ENCODE measurements at places on chromosomes 4 and X.
A peak's percentile ranks its signal among the peaks of the same experiment; 100 is the strongest.

- no peak for ATAC-seq
Observed at GRCh38 chr4:172177382-172177781, 364.2 kb downstream of the GALNTL6 start.

DNA sequence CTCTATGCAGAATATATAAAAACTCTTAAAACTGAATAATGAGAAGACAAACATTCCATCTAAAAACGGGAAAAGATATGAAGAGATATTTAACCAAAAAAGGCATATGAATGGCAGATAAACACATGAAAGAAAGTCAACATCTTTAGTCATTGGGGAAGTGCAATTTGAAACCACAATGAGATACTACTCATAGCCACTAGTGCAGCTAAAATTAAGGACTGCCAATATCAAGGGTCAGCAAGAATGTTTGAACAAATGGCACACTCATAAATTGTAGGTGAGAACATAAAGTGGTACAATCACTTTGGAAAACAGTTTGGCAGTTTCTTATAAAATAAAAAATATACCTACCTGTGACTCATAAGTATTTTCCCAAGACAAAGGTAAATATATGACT is 534.9 kb upstream of the DIPK2B start:
- ATAC-seq = no peak

DNA sequence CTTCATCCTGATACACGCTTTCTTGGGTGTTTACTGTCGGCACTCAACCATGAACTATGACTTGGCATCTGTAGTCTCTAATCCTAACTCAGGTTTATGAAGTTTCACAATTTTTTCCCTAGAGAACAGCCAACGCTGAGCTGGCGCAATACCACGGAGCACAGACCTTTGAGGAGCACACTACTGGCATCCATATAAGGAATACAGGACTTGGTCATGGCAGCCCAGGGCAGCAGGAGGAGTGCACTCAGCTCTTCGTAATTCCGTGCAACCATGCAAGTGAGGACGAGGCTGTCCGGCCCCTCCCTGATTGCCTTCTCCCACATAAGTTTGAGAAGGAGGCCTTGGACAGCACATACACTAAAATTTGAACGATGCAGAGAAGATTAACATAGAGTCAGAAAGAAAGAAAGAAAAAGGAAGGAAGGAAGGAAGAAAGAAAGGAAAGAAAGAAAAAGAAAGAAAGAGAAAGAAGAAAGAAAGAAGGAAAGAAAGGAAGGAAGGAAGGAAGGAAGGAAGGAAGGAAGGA is 41.0 kb upstream of the PDLIM5 start:
- ATAC-seq = no peak

DNA sequence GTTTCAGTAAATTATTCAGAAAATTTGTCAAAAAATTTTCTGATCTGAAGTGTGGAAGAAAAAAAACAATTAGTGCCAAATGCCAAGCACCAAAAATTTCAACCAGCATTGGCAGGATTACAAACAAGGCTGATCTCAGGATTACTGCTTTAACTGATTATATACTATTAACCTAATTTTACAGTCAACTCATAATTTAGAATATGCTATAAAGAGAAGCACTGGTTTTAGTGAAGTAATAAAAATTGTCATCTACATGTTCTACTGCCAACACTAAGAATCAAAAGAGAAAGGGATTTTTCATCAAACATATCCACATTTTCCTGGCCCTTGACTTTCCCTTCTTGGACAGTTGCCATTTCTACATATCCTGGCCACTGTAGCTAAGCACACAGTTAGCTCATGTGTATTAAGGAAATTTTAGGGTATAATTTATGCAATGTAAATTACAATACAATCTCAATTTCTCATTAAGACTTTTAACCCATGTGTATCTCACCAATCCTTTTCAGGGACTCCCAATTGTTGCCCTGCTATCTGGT is 33.8 kb downstream of the THOC2 start:
- ATAC-seq = peak; percentile 43

DNA sequence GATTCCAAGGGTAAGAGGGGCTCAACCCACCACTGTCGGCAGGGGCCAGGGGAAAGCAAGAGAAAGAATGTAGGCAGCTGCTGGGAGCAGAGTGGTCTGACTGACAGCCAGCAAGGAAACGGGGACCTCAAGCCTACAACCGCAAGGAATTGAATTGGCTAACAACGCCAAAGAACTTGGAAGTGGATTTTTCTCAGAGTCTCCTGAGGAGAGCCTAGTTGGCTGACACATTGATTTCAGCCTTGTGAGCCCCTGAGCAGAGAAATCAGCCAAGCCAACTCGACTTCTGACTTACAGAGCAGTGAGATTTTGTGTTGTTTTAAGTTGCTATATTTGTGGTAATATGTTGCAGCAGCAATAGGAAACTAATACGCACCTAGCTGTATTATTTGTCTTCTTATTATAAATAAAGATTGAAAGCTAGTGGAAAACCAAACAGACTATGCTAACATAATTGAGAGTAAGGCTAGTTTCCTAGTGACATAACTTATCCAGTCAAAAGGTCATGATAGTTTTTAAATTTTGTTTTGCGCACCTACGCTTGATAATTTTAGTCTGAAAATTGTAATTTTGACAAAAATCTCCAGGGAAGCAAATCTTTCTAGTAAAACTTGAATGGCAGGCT is 145.8 kb upstream of the HCCS start:
- no peak for ATAC-seq

- ATAC-seq = peak; percentile 73
Observed at GRCh38 chr4:17324386-17324830, 187.5 kb downstream of the QDPR start.

DNA sequence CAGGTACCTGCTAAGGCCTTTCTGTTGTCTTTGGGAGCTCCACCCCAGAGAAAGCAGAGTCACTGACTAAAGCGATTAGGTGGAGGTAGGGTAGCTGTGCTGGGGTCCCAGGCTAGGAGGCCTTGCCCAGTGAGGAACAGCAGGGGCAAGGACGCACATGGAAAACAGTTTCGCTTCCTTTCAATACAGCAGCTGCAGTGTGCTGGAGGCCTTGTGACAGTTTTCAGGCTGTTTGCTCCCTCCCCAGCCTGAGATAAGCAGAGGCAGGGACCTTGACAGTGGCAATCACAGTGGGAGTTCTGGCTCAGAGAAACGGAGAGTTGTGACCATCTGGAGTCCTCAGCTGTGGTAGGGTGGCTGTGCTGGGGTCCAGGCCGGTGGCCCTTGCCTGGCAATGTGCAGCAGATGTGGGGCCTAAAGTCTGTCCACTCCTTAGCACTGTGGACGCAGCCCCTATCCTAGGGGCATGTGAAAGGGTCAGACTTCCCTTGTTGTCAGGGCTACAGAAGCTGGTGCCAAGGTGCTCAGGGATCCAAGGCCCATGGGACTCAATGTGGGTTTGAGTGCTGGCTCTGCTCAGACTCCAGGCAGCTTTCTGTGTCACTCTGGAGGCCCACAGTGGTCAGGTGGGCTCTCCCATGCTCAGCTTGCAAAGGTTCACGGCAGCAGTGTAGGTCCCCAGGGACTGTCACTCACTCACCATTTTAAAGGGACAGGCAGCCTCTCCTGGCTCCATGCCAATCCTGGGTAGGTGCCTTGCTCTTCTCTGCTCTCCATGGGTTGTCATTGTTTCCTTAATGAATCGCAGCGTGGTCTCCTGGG is 534.9 kb upstream of the FMR1 start:
- no peak for ATAC-seq

GRCh38 chr4:70402762-70403161 is 5.0 kb downstream of the OPRPN start:
- no peak for ATAC-seq

DNA sequence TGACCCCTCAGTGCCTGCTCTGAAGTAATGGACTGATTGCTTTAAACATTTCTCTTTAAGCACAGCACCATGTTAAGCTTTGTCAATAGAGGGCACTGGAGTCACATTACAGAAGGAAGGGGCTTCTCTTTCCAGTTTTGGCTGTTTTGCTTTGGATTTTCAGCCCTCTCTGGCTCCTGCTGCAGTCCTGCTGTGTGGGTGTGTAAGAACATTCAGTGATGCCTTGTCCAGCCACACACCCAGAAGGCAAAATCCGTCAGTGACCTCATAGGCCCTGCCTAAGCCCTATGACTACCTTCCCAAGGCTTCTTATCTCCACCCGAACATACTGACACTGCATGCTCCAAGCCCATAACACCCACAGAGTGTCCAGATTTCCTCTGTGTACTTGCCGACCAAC is 215.3 kb upstream of the CTSO start:
- ATAC-seq = peak; percentile 94

- no peak for ATAC-seq
Observed at GRCh38 chrX:26822448-26822847, 606.5 kb downstream of the MAGEB5 start.

DNA sequence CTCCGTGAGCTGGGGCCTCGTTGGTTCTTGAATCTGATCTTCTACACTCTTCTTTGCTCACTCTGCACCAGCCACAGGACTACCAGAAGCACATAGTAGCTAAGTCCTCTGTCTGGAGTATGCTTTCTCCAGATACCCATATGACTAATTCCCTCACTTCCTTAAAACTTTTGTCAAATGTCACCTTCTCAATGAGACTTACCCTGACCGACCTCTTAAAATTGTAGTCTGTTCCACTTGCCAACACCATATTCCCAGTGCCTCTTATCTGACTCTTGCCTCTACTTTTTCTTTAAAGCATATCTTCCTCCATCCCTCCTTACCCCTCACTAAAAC is 10.0 kb downstream of the PARM1 start:
- ATAC-seq = no peak
